Anterior cingulate cortex (tissue), 58 donors: ENCODE measurements at places on chromosomes 1 and 21.
A peak's percentile ranks its signal among the peaks of the same experiment; 100 is the strongest.

- DNase-seq = no peak
These were observed 7.6 kb downstream of the DNMT3L start for GRCh38 chr21:44253832-44254710.

- no peak for DNase-seq
These were observed 16.8 kb downstream of the PTPRC start for GRCh38 chr1:198655459-198656121.

DNA sequence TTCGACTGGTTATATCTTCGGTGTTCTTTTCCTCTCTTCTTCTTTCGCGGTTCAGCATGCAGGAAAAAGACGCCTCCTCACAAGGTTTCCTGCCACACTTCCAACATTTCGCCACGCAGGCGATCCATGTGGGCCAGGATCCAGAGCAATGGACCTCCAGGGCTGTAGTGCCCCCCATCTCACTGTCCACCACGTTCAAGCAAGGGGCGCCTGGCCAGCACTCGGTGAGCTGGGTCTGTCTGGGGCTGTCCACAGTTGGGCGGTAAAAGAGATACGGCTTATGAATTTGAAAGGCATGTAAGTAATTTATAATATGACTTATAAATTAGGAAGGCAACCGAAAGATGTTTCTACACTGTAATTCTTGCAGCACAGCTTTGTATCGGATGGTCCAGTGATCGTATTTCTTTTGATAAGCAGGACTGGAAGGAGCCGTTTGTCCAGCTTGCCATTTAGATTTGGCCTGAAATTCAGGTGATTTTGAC lies 334 bp downstream of the CTH start:
- DNase-seq = no peak

DNA sequence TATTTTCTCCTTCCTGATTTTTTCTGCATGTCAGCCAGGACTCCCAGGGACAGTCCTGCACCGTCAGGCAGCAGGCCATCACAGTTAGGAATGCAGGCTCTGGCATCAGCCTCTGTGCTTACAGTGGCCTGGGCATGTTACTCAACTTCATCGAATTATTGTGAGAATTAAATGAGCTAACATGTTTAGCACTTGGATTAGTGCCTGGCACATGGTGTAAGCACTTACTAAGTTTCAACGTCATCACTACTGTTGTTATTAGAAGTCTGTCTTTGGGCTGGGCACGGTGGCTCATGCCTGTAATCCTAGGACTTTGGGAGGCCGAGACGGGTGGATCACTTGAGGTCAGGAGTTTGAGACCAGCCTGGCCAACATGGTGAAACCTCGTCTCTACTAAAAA lies 45.1 kb downstream of the SCCPDH start:
- DNase-seq = no peak

DNA sequence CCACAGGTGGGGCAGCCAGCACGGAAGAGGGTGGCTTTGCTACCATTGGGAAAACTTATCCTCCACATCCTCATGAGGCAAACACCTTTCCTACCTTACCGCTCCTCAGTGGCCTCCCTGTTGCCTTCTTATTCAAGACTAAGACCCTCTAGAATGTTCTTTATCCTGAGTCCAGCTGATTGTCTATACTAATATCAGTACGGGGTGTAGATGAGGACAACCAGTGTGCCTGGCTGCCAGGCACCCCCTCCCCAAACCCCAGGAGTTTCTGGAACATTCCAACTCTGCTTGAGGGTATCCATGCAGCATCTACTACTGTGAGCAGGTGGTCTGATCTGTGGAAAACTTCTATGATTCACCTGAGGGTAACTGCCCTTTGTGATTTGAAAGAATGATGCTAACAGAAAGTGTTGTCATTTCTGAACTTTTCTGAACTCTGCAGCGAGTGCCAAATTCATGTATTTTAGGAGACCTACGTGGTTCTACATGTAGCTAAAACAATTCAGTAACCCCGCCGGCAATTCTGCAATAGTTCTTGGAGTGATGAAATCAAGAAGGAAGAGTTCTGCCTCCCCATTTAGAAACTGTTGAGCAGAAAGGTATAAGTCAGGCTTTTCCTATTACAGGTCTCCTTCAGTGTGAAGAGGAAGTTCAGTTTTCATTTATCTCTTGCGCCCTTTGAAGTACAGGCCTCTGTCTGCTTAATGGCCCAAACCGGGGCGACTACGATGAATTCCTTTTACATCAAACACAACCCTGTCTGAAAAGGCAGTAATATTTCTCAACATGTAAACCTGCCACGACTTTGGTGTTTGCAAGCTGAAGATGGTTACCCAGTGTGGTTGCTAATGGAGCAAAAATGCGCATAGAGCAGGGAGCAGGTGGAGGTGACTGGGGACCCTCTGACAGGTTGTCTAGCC lies 80.4 kb downstream of the RUNX1 start:
- no peak for DNase-seq

DNA sequence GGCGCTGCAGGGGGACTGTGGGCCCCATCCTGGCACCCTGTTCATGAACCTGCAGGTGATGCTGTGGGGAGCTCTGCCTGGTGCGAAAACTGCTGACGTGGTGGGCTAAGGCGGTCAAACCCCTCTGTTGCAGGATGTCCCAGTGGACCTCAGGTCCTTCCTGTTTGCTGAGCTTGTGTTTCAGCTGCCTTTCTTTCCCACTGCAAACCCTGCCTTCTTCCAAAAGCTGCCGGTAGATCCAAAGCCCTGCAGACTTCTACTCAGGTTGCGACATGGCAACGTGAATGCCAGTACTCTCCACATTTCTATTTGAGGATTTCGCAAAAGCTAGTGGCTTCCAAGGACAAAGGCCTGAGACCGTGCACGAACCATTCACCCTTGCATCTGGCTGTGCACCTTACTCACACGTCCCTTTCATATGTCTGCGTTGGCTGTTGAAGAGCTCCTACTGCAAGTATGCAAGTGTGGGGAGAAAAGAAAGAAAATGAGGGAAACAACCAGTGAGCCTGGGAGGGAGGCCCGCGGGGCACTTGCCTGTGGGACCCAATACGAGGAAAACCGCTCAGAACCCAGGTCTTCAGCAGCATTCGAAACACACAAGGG lies 6.2 kb upstream of the RRP1 start:
- DNase-seq = no peak

- DNase-seq = no peak
These were observed 25.4 kb downstream of the CFAP57 start for GRCh38 chr1:43197343-43198127.

GRCh38 chr1:116288201-116288598 lies 84.8 kb upstream of the ATP1A1 start:
- DNase-seq = no peak

GRCh38 chr1:44584167-44584566 lies 90.1 kb downstream of the TMEM53 start:
- DNase-seq = no peak

DNA sequence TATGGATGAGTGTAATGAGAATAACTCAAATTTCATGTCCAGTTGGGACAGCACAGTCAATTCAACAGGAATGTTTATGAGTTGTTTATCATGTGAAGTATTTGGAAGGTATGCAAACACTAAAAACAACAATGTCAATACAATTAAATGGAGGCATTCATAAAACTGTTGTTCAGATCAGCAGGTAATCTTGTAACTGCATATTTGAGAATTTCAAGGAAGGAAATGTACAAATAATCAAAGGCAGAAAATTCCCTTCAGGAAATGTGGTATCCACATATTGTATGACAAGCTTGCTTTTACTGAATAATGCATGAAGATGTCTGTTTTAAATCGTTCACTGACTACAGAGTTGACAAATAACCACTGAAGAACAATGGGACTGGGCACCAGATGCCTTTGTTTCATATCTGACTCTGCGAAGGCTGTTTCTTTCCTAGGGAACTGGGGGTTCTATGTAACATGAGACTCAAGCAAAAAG lies 198.3 kb downstream of the LTN1 start:
- DNase-seq = no peak

- DNase-seq = no peak
These were observed 100.6 kb downstream of the CRYAA start for GRCh38 chr21:43269440-43269839.

DNA sequence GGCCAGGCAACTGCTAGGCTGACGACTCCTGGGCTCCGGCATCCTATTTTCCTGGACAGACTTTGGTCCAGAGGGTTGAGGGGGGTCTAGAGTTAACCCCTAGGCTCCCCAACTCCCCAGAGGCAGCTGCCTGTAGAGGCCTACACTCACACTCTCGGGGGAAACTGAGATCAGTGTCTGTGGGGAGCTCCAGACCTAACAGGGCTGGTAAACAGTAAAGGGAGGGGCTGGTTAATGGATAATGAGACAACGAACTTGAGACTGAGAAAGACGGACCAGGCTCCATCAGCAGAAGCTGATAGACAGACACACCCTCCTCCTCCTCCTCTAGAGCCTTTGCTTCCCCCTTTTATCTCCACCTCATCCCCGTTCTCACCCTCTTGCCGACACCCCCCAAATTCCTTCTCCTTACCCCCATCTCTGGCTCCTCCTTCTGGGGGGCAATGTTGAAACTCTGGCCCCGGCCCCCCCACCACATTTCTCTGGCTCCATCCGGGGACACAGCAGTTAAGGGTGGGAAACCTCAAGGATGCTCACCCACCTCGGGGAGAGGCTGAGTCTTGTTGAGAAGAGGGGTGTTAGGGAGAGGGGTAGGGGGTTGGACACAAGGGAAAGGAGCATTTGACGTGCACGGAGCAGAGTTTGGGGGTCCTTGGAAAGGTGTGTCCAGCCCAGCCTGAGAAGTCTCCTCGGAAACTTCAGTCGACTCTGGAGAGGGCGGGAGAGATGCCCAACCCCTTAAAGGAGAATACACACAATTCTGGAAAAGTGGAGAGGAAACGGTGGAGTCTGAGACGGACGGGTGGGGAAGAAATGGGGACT lies at the start of gene MTMR11:
MTMR11 (minus strand) TSS at position 710 of the 822 bp plus-strand sequence; CDS start at position 478, 232 bp downstream.
- DNase-seq = peak; percentile 9

DNA sequence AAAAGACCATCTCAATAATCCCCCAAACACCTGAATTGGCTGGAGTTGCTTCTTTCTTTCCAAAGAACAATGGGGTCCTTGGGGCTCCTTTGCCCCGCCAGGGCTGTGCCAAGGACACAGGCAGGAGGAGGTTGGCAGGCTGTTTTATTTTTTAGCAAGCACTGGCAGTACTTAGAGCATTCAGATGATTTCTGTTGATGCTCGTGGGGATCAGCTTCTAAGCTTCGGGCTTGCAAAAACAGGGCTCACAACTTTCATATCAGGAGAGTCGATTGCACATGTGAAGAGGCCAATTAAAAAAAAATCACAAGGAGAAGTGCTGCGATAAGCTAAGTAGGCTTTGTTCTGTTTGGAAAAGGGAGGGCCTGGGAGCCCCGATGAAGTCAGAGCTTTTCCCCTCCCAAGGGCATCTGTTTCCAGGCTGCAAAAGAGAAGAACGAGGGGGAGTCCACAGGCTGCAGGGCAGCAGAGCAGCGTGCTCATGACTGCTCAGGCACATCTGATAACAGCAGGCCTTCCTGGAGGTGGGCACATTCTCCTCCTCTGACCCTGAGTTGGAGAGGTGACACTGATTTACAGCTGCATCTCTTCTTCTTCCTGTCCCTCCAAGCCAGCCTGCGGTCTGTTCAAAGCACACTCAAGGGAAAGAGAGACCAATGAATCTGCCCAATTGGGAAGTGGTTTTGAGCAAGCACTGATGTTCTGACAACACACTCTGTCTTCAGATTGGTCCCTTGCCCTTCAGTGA lies 27.3 kb upstream of the BCAR3 start:
- no peak for DNase-seq

DNA sequence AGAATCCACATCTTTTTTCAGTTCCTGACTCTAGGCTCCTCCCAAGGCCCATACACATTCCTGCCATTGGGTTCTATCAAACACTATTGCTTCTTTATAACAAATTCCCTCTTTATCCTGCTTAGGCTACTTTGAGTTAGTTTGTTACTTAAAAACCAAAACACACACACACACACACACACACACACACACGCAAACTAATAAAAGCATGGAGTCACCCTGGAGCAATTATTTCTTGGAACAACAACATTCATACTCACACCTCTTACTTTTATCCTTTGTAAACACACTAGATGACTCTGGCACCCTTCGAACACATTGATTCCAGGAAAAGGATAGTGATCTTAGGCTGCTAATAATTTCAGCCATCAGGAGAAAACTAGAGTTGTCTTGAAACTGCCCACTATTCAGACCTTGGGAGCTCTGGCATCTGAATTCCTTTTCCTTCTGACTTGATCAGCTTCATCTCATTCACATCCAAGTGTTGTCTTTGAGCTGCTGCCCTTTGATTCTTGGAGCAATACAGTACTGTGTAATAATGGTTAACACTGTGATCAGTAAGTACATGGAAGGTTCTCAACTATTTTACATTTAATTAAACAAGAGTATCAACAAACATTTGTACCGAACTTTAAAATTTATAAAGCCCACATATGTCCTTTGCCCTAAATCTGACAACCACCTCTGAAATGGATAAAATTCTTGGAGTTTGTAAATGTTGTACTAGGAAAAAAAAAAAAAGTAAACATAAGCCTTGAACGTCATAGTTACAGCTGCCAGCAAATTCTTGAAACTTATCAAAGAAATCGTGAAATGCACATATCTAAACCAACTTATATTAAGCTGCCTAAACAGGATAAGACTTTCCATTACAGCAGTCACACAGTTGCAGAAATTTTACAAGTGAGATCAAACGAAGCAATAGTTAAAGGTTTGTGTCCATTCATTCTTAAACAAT lies 2.8 kb upstream of the SEC22B start:
- no peak for DNase-seq

GRCh38 chr21:38244885-38245869 lies 11.6 kb upstream of the KCNJ15 start:
- no peak for DNase-seq

GRCh38 chr1:203322500-203323179 lies 17.3 kb downstream of the BTG2 start:
- no peak for DNase-seq

DNA sequence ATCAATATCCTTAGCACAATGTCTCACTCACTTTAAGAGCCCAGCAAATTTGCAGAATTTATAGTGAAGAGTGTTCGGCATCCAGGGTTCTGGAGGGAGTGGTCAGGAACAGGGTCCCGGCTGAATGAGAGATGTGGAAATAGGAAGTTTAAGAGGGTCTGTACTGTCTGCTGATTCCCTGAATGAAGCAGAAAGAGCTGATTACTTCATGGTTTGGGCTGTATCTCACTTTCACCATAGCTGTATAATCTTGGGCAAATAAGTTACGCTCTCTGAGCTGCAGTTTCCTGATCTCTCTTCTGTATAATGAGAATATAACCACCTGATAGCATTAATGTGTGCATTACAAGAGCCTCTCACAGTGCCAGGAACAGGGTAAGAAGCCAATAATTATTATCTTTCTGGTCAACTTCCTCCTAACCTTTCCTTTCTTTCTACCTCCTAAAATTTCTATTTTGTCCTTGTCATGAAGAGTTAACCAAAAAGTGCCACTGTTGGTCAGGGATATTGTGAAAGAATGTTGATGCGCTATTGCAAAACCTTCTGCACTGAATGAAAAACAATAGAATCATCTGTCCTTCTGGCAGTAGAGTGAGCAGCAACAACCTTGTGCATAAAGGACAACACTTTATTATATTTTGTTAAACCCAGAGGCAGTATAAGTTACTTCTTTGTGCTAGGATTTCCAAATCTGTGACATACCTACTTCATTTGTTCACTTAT lies 14.7 kb upstream of the PTGFR start:
- no peak for DNase-seq

DNA sequence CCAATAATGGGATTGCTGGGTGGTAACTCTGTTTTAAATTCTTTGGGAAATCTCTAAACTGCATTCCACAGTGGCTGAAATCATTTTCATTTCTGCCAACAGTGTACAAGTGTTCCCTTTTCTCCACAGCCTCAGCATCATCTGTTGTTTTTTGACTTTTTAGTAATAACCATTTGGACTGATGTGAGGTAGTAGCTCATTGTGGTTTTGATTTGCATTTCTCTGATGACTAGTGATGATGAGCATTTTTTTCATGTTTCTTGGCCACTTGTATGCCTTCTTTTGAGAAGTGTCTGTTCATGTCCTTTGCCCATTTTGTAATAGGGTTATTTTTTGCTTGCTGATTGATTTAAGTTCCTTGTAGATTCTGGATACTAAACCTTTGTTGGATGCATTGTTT lies 131.9 kb upstream of the B3GALT2 start:
- DNase-seq = no peak
